ENCODE measurements at places on chromosomes 16 and 17. TPM values are rescaled to one million over a fixed set of nuclear protein-coding genes. Genes with fewer than 3 reads are reported as not detected.

DNA sequence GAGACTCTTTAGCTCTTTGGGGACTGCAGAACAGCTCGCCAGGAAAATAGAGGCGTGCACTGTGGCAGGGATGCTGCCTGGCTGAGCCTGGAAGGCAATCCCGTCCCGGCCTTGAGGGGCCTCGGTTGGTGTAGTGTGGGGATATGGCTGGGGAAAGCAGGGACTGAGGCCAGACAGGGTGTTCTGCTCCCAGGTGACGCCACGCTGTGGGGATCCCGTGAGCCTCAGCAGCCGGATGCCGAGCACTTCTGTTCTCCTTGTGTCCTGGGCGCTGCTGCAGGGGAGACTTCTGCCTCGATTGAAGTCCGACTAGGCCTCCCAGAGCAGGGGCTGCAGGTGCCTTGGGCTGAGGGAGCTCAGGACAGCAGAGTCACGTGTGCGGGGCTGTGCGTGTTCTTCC lies 72.6 kb downstream of the BANP start:
- no peak for DNase-seq
- H3K27me3 ChIP-seq, result no peaks in the 10 kb centered on the region
- H3K27ac ChIP-seq, result no peak overlapping the region
- no peak overlapping the region for H3K4me3 ChIP-seq

- no peaks in the 10 kb centered on the region for H3K4me1 ChIP-seq
- H3K27me3 ChIP-seq, result no peaks in the 10 kb centered on the region
- DNase-seq, result no peak
- H3K27ac ChIP-seq, result no peak overlapping the region
Observed at GRCh38 chr17:491086-492021, 138.7 kb upstream of the RPH3AL start.

GRCh38 chr16:30805056-30805369 lies 18.0 kb upstream of the ZNF629 start:
- H3K36me3 ChIP-seq, result no peaks in the 10 kb centered on the region
- H3K27me3 ChIP-seq, result no peaks in the 10 kb centered on the region
- H3K4me1 ChIP-seq, result no peaks in the 10 kb centered on the region

The CSH1 gene
- not detected for total RNA-seq

The NPIPA7 gene
- 1.3 TPM for total RNA-seq

The TPPP3 gene
- 5.7 TPM for total RNA-seq

The MT1G gene
- 87.7 TPM for total RNA-seq

GRCh38 chr16:13864689-13865088 lies 55.3 kb upstream of the ERCC4 start:
- H3K4me3 ChIP-seq, result no peak overlapping the region
- H3K27ac ChIP-seq, result no peak overlapping the region
- no peaks in the 10 kb centered on the region for H3K4me1 ChIP-seq

DNA sequence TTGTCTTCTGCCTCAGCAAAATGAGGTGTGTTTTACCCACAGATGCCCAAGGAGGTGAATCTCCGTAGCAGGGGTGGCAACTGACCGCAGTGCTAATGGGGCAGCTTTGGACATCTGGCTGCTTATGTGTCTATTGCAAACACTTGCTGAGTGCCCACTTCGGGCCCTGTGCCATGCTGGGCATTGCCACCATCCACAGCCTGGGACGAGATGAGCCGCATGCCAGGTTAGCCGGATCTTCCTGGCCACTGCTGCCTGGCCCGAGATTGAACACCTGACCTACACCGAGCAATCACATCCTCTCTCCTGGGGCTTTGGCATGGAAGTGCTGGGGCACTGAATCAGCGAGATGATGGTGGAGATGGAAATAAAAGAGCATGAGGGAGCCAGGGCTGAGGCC lies 238.7 kb downstream of the GSG1L start:
- no peak for DNase-seq
- H3K4me3 ChIP-seq, result no peak overlapping the region
- H3K4me1 ChIP-seq, result no peaks in the 10 kb centered on the region
- H3K36me3 ChIP-seq, result no peaks in the 10 kb centered on the region
- H3K27me3 ChIP-seq, result no peaks in the 10 kb centered on the region

The MGRN1 gene
- total RNA-seq, result 45.1 TPM

The BAIAP2 gene
- 67.1 TPM for total RNA-seq
